Cardiac atrium fibroblast (primary cell): ENCODE measurements at places on chromosomes 12 and 14. TPM values are rescaled to one million over a fixed set of nuclear protein-coding genes. Genes with fewer than 3 reads are reported as not detected.

GPR65 gene
- 0.32 and 0.54 TPM in 2 replicates for total RNA-seq

ZFHX2 gene
- total RNA-seq = not detected in 2 replicates

INSM2 gene
- total RNA-seq = not detected in 2 replicates

TSHR gene
- total RNA-seq = not detected in 2 replicates

ERBB3 gene
- not detected in 2 replicates for total RNA-seq

MYF6 gene
- not detected in 2 replicates for total RNA-seq

LUM gene
- 209 and 418 TPM in 2 replicates for total RNA-seq

SCN8A gene
- 0.16 and 0.18 TPM in 2 replicates for total RNA-seq

ACOT4 gene
- total RNA-seq = 0.49 and 1.4 TPM in 2 replicates

TAMALIN gene
- 6.8 and 20.4 TPM in 2 replicates for total RNA-seq

BEGAIN gene
- under 0.01 TPM in 1 of 2 replicates, not detected in the other for total RNA-seq

CLEC4C gene
- not detected in 2 replicates for total RNA-seq

KCTD10 gene
- total RNA-seq = 30.5 and 36.6 TPM in 2 replicates

ACRBP gene
- 0.32 TPM in 1 of 2 replicates, not detected in the other for total RNA-seq

SERPINA10 gene
- total RNA-seq = not detected in 2 replicates

CCNB1IP1 gene
- 34.8 and 43.9 TPM in 2 replicates for total RNA-seq

STYK1 gene
- total RNA-seq = not detected in 2 replicates

DLGAP5 gene
- 5.4 and 7.8 TPM in 2 replicates for total RNA-seq

IKZF4 gene
- 0.90 and 1.1 TPM in 2 replicates for total RNA-seq

HOXC12 gene
- total RNA-seq = not detected in 2 replicates

C12orf43 gene
- 16.2 and 16.8 TPM in 2 replicates for total RNA-seq

NPFF gene
- total RNA-seq = not detected in 2 replicates

IFNG-AS1 gene
- total RNA-seq = not detected in 2 replicates

RBMS2 gene
- total RNA-seq = 14.9 and 15.3 TPM in 2 replicates

AHSA1 gene
- 93.0 and 104 TPM in 2 replicates for total RNA-seq

FSCB gene
- not detected in 2 replicates for total RNA-seq

GCH1 gene
- total RNA-seq = 2.3 and 4.1 TPM in 2 replicates

CMKLR1 gene
- 0.18 and 0.32 TPM in 2 replicates for total RNA-seq

KRT73 gene
- not detected in 2 replicates for total RNA-seq

SFSWAP gene
- 16.6 and 27.9 TPM in 2 replicates for total RNA-seq
